ENCODE measurements at places on chromosomes 6 and 20. TPM values are rescaled to one million over a fixed set of nuclear protein-coding genes. Genes with fewer than 3 reads are reported as not detected.

ZNF165 gene
- 0.89 TPM for total RNA-seq

GCNT2 gene
- 22.5 TPM for total RNA-seq

VSX1 gene
- total RNA-seq = 0.32 TPM

CD109 gene
- 24.0 TPM for total RNA-seq

AHI1 gene
- 11.9 TPM for total RNA-seq

RAB44 gene
- not detected for total RNA-seq

TRIM26 gene
- total RNA-seq = 111 TPM

DCDC2 gene
- 0.20 TPM for total RNA-seq

MUCL3 gene
- not detected for total RNA-seq

TFAP2C gene
- total RNA-seq = 7.5 TPM

TFAP2D gene
- not detected for total RNA-seq

C6orf136 gene
- 12.2 TPM for total RNA-seq

BEND6 gene
- 21.4 TPM for total RNA-seq

FAM184A gene
- total RNA-seq = 0.79 TPM

NMBR gene
- not detected for total RNA-seq

SLC22A1 gene
- not detected for total RNA-seq

GCM1 gene
- not detected for total RNA-seq

DACT2 gene
- not detected for total RNA-seq

KHDRBS2 gene
- total RNA-seq = not detected

DNA sequence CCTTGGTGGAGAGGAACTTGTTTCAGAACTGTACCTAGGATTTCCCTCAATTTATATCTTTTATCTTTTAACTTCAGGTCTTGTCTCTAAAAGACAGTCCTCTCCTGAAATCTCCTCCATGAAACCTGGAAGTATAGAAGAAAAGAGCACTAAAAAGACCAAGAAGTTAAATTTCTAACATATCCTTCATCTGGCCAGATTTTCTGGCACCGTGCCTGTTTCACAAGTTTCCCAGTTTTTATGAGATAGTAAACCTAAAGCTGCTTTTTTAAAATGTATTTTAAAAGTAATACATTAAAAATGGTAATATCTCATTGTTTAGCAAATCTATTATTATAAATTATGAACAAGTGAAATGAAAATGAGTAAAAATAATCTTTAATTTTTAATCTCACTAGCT, 348.3 kb upstream of the RSPO3 start:
- no peak for DNase-seq

DNA sequence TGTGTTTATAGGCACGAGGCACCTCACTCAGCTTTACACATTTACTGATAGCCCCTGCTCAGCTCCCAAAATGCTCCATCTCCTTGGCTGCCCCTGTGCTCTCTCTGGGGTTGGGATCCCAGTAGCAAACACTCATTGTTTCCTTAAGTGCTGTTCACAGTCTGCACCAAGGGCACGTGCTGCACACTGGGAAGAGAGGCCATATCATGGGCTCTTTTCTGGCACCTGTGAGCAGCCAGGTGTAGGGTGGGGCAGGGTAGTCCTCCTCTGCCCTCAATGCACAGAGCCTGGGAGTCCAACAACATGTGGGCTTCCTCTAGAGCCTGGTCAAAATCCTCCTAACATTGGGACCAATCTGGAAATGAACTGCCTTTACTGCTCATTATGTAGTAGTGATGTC, 67.9 kb downstream of the BANF2 start:
- DNase-seq = no peak

- peak; percentile 76 for DNase-seq
Measured at GRCh38 chr20:35831029-35831428, 59.2 kb downstream of the PHF20 start.

DNA sequence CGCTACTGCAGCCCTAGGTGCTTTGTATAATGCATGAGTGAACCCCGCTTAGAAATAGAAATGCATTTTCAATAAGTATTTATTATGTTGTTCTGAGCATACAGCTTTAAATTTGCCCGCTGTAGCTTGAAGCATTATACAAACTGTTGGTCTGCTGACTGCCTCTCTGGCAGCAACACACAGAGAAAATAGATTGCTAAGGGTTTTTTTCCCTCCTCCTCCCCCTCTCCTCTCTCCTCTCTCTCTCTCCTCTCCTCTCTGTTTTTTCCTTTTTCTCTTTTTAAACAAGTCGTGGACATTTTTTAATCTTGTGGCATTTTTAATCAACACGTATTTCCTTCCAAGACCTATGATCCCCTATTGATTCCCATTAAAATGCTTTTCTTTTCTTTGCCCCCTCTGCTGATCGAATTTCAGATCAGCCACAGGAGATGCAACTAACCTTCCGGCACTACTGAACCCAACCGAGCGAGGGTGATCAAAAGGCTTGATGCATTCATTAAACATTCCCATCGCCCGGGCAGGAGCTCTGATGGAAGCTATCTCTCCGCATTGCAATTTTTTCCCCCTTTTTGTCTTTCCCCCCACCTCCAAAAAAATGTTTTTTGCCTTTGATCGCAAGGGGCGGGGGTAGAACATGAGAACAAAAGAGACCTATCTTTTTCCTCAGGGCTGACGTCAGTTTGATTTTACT, 90.7 kb upstream of the ARID1B start:
- DNase-seq = peak; percentile 80

GRCh38 chr20:53810661-53811355, 217.2 kb upstream of the ZNF217 start:
- DNase-seq = no peak

DNA sequence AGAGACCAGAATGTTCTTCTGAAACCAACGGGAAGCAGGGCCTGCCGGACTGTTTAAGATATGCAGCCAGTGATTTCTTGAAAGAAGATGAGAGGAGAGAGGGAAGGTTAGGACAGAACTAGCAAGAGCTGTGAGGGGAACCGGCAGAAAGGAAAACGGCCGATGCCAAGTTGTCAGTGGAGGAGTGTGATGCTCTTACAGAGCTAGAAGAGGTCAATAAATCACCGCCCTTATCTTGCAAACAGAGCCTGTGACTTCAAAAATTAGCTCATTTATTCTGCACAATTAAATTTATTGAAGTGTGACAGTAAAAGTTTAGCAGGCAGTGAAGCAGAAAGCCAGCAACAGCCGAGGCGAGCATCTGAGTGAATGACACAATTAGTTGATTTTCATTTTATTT, 509.5 kb upstream of the ID4 start:
- peak; percentile 55 for DNase-seq

DNA sequence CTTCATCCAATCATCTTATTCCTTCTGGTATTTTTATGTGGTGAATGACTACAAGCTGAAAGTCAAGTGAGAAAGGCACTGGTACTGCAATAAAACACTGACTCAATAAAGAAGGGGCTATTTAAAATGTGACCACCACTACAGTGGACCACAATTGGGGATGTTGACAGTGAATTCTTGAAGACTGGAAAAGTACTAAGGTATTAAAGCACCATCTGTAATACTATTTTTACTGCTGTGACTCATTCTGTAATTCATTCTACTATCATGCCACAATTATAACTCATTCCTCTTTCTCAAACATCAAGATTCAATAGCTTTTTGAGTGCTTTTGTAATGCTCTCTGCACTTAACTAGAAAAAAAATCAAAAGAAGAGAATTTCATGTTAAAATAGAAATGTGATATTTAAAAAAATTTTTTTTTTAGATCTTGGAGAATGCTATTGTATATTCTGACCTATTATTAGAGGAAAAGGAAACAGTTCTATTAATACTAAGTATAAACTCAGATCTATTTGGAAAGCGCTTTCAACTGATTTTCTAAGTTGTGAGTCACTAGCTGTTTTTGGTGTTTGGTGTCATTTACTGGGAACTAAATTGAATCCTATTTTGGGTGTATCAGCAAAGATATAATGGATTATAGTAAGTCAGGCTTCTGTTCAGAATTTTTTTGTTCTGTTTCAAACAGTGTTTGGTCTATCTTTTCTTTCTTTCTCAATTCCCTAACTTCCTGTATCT, 104.7 kb upstream of the TMEM170B start:
- peak; percentile 96 for DNase-seq

GRCh38 chr6:170025935-170026750, 264.7 kb downstream of the DLL1 start:
- DNase-seq = no peak

GRCh38 chr20:12305188-12305950, 387.7 kb downstream of the BTBD3 start:
- DNase-seq = no peak

DNA sequence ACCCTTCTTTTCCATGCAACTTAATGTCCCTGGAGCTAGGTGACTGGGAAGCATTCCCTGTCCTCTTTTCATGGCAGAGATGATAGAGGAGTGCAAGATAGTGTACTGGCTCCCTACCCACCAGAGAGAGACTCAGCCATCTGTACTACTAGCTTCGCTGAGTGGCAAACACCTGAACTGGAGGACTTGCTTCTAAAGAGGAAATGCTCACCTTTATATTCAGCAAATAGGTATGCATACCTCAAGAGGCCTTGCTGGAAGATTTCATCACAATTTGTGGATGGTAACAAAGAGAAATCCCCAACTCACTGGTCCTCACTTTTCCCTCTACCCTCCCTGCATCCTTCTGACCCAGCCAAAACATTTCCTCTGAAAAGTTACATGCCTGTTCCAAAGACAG, 124.1 kb downstream of the FOXA2 start:
- no peak for DNase-seq

DNA sequence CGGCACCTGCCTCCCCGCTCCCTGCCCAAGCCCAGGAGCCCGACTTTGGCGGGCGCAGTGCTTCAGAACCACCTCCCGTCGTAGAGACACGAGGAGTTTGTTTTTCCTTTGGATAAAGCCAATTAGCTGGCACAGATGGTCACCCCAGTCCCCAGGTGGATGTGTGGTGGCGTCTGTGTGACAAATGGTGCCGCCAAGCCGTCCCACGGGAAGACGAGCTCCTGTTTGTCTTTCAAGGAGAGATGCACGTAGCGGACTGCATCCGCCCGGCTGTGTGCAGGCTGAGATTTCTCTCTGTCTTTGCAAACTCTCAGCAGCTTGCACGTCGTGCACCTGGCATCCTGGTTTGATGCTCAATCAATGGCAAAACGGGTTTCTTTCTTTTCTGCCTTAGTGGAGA, 16.1 kb upstream of the MRGBP start:
- DNase-seq = no peak

DNA sequence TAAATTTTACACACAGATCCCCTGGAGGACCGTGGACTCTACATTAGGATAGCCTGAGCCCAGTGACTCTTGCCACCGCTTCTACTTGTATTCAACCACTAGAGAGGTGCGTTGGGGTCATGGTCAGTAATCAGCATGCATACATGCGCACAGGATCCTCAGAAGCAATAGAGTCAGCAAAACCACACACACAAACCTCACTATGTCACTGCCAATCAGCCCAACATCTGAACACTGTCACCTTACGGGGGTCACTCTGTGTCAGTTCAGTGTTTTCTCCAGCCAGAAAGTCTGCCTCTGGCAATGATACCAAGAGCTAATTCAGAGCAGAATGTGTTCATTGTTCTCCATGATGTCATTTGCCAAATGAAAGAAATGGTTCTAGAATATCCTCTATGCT, 225.3 kb downstream of the KHDC1L start:
- DNase-seq = peak; percentile 13

- DNase-seq = no peak
Measured at GRCh38 chr6:140697585-140697984, 1323.1 kb upstream of the CITED2 start.

GRCh38 chr6:45195137-45195536, 133.0 kb upstream of the RUNX2 start:
- DNase-seq = no peak

DNA sequence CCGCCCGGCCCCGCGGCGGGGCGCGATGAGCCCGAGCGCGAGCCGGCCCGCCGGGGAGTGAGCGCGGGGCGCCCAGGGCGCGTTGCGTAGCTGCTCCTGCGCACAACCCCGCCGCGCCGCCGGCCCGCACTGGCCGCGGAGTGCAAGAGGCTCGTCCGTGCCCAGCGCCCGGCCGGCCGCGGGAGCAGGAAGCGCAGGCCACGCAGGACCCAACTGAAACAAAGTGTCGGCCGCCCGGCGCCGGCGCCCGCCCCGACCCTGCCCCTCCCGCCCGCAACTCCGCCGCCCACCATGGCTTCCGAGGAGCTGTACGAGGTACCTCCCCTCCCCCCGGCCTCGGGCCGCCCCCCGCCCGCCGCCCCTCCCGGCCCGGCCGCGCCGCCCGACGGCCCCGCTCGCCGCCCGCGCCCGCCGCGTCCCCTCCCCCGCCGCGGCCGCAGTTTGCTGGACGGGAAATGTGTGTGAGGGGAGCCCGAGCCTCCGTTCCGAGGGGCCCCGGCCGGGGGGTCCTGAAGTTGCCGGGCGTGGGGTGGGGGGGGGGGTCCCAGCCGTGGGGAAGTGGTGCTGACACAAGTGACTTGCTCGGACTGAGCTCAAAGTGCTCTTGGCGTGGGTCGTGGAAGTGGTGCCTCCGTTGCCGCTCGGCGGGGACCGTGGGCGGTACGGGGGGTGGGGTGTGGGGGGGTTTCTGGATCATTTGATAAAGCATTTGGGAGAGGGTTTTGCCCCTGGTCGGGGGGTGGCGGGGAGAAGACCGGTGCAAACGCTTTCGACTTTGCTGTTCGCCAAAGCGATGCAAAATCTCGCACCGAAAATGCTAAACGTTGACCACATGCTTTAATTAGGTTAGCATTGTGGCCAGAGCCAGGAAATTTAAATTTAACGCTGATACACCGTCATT, 539 bp downstream of the CDYL start:
- DNase-seq = peak; percentile 64

GRCh38 chr20:63612276-63612931, 14.5 kb downstream of the GMEB2 start:
- no peak for DNase-seq

DNA sequence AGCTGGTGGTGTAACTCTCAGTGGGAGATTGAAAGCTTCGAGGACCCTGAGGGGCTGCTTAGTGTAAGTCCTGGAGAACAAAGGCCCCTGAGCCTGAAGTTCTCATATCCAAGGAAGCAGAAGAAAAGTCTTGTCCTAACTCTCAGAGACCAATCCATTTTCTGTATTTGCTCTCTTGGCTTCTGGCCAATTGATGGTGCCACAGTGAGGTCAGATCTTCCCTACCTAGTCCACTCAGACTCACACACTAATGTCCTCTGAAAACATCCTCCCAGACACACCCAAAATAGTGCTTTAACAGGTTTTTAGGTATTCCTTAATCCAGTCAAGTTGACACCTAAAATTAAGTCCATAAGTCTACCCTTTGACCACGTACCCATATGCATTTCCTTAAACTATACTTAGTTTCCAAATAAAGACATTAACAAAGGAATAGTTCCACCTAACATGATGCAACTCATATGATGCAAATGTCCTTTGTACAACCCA, 29.4 kb downstream of the ZNF292 start:
- no peak for DNase-seq

GRCh38 chr6:138817799-138818198, 21.9 kb downstream of the ECT2L start:
- peak; percentile 97 for DNase-seq

GRCh38 chr6:39634646-39635341, 90.4 kb downstream of the KIF6 start:
- DNase-seq = no peak

Data from M059J (cell line).